ENCODE measurements at places on chromosomes 6 and 20.

DNA sequence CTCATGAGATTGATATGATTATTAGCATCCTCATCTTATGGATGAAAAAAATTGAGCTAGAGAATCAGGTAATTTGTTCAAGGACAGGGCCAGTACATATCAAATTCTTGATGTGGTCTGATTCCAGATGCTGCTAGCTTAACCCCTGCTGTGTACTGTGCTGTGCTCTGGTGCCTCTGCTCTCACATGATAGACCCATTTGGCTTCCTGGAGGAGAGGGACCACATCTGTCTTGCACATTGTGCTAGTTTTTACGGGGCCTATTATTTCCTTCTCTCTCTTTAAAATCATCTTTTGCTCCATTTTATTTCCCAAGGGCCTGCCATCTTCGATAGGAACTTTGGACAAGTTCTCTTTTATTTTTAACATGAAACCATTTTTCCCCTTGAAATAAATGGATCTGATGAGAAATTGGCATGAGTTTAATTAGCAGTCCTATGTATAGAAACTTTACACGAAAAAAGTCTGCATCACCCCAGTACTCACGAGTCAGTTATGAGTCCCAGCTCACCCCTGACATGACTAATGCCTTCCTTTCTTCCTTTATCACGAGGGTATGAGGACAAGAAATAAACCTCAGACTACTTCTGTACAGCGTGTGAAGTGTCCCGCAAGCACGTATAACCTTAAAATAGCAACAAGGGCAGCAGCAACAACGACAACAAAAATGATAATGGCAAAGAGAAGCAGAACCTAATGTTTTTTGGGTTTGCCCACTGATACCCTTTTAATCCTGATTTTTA, 26.5 kb downstream of the CD109 start:
- no peak for DNase-seq

DNA sequence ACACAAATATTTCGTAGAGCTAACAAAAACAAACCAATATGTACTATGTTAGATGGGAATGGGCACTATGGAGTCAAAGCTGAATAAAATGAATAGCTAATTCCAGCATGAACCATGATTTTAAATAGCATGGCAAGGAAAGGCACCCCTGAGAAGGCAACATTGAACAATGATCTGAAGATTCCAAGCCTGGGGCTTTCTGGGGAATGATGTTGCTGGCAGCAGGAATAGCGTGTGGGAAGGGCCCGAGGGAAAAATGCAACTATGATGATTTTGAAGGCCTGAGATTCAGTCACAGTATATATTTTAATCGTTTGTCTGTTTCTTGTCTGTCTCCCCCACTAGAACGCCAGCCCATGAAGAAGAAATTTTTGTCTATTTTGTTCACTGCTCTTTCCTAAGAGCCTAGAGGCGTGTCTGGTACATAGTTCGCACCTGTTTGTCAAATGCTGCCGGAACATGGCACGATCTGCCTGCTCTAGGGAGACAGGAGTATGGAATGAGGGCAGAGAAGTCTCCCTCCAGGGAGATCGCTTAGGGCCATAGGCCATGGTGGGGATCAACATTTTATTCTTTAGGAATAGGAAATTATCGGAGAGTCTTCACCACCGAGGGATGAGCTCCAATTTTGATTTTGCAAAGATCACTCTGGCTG, 84.8 kb upstream of the EYA2 start:
- DNase-seq: no peak

DNA sequence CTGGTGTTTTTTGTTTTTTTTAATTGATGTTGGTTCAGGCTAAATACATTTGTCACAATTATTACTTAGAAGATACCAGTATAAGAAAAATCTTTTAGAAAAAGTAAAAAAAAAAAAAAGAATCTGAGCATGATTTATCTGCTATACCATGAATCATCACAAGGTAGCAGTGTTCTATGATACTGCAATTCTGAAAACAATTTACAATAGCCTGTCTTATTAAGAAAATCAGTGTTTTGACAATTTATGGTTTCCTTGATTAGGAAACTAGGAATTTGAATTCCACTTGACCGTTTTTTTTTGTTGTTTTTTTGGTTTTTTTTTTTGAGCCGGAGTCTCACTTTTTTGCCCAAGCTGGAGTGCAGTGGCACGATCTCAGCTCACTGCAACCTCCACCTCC, 9.3 kb upstream of the MAK start:
- no peak for DNase-seq

DNA sequence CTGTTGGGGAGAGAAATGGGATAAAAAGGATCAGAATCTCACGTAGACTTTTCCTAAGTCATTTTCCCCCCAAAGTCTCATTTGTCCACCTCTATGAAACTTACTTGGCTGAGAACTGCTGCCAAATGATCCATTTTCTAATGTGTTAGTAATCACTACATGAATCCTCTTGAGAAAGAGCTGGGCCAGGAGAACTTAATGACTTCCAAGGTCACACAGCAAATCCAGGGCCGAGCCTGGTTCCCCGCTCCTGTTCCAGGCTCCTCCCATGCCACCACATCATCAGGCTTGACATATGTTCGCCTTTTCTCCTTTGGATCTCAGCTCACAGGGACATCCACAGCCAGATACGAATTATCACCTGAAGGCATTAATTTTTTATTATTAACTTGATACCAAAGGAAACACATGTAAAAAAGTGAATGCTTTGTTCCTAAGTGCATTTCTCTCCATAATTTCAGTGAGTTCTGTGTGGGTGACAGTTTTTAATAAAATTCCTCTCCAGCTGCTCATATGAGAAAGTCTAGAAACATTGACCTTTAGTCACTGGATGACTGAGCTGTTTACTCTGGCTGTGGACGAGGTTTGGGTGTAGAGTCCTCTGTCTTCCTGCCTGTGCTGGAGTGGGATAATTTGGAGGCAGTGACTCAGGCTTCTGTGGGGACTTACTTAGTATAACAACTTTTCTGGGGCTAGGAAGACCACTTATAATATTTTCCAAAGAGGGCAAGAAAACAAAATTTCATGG, 276.3 kb downstream of the PAX1 start:
- DNase-seq: no peak

DNA sequence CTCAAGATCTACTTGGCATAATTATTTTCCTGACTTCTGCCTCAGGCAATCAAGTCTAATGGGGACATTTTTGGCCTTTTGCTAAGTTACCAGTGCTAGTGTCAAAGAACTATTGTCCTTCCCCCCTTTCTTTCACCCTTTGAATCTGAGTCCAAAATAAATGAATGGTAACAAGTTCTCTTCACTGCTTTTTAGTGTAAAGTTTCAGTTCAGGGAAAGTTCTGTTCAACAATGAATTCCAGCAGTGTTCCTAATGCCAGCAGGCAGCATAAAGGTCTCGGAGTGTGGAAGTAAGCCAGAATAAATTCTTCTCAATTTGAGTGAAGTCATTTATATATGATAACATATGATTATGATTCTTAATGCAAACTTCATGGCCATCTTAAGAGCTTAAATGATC, 20.8 kb upstream of the TSPYL1 start:
- no peak for DNase-seq

Data from CMK (cell line).